ENCODE measurements at places on chromosomes 3 and 15. TPM values are rescaled to one million over a fixed set of nuclear protein-coding genes. Genes with fewer than 3 reads are reported as not detected.

DNA sequence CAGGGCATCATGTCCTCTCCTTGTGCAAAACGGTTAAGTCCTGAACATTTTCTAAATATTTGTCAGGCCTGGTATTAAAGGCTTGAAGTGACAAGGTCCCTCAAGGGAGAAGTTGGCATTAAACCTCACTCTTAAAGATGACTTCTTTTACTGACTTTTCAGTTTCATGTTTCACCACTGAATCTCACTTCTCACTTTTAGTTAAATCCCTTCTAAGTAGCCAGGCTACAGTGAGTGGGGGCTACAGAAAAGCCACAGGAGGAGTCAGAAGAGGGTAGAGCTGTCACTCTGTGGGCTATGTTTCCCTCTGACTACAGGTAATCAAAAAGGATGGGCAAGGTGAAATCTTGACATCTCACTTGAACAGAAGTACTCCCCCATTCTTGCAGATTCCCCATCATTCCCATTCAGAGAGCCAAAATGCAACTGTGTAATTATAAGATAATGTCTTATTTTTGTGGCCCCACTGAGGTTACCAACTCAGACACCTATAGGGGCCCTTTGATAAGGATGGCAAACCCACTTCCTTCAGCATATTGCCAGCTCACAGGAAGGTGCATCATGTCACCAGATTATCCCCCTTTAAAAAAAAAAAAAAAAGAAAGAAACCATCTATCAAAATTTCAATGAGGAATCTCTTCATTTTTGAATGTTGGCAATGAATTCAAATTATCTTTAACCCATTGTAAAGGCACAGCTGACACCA is 790.1 kb upstream of the CFAP20DC start:
- DNase-seq, result no peak

MIX23 gene
- 2.7 TPM for total RNA-seq

DNA sequence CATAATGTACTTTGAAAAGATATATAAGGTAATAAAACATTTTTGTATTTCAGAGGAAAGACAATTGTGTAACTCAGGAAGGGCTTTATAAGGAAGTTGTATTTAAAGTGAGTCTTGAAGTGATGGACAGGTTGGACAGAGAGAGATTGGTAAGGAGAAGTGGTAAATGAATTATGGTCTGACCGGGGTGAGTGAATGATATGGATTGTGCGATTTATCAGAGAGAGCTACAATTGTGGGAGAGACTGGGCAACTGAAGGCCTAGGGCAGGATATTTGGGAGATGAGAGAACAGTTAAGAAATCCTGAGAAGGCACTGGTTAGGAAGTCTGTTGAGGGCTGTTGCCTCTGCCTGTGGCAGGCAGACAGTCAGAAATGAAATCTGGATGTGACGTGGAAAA is 14.8 kb downstream of the IL1RAP start:
- DNase-seq, result no peak

DNA sequence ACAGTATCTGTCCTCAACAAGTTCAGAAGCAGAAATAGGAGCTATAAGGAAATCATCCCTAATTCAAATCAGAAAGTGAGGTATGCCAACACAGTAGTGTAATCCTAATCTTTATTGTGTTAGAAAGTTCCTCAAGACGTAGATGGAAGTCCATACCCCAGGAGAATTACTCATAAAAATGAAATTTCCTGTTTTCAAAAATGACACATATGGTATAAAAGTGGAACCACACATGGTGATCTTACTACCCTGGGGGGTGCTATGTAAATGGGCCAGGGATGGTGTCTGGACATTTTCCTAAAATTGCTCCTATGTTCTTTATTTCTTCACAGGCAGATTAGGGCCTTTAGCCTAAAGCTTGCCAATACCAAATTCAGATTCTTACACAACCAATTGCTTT is 204.1 kb downstream of the ARRDC4 start:
- no peak for DNase-seq

DNA sequence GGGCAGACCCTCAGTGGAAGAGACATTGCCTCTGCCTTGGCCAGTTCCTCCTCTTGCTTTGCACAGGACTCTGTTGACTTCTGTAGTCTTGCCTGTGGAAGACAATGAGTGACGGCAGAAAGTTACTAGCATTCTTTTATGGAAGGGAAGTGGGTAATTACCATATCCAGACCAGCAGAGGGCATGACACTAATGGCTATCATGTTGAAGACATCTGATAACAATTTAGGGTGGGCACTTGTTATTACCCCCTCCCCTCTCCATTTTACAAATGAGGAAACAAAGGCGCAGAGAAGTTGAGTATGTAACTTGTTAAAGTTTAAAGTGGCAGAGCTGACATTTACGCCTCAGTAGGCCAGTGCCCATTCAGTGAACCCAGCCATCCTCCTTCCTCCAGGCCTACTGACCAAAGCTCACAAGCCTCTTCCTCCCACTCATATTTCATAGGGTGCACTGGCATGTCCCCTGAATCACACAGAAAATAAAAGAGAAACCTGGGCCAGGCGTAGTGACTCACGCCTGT is 48.2 kb upstream of the FMN1 start:
- DNase-seq, result peak; percentile 45

IL12A gene
- total RNA-seq, result 14.5 TPM

SPG11 gene
- 73.8 TPM for total RNA-seq

- DNase-seq, result no peak
Observed at GRCh38 chr3:37114251-37115145, 59.9 kb downstream of the LRRFIP2 start.

GRCh38 chr15:30992249-30992864 is 929 bp upstream of the MTMR10 start:
- DNase-seq, result no peak

LMAN1L gene
- total RNA-seq, result 0.27 TPM

DNA sequence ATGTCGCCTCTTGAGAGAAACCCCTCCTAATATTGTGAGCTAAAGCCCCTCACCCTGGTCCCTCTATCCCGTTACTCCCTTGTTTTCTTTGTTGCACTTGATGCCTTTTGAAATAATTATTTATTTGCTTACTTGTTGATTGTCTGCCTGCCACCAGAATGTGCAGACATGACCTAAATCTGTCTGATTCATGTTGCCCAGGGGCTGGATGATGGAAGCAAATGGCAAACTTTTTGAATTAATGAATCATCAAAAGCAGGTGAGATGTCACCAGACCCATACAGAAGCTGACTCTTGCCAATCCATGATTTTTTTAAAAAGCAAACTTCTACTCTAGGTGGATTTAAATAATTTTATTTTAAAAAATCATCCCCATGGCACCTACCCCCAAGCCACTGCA is 49.3 kb downstream of the GRIP2 start:
- DNase-seq, result no peak

- DNase-seq, result no peak
Observed at GRCh38 chr15:98043160-98044014, 82.9 kb downstream of the ARRDC4 start.

DNA sequence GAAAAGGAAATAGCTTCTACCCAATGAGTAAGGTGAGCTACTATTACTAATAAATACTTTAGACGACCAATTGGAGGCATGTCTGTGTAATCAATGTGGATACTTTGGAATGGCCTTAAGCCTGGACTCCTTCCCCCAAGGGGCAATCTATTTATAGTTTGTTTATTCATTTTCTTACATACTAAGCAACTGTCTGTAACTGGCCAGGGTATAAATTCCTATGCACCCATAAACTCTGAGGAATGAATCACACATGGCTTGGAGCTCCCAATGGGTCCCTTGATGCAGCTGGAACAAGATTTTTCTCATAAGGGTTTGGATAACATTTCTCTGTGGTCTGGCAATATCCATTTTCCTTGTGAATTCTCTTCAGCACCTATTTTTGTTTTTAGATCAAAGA is 506.8 kb downstream of the EDEM1 start:
- no peak for DNase-seq

DNA sequence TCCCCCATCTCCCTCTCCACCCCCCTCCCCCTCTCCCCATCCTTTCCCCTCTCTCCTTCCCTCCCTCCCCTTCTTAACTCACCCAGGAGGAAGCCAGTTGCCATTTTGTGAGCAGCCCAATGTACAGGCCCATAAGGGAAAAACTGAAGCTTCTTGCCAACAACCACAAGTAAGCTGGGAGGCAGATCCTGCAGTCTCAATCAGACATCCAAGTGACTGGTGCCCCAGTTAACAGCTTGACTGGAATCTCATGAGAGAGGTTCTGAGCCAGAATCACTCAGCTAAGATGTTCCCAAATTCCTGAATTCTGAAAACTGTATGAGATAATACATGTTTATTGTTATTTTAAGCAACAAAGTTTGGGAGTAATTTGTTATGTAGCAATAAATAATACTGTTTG is 90.7 kb downstream of the C3orf70 start:
- no peak for DNase-seq

CGNL1 gene
- total RNA-seq, result under 0.01 TPM

DNA sequence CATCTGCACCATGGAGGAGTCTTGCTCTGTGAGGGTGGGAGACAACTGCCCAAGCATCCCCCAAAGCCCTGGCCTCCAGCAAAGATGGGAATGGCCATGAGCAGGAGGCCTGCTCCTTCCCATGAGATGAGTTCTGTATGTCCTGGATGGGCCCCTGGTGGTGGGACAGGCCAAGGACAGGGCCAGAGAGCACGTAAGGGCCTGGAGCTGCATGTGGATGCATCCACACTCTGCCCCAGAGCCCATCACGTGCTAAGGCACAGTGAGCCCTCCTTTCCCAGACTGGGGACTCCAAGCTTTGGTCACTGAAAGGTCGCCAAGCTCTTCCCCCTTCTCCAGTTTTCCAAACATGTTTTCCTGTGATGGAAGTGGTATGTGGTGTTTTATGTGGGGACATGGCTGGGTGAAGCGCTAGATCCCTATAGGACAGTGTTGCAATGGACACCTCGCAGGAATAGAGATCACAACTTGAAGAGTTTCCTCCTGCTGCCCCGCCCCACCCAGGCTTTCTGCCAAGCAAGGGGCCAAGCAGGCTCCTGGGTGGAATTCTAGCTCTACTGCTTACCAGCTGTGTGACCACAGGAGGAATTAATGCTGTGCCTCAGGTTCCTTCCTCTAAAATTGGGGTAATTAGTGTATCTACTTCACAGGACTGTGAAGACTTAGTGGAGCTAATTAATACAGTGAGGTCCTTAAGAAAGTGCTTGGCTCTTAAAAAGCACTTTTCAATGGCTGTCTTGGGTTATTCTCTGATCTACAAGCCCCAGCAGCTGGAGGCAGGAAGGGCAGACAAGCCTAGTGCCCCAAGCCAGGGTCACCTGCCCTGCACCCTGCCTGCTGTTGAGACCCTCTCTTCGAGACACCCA is 106.4 kb upstream of the RPL32 start:
- DNase-seq, result no peak

- DNase-seq, result no peak
Observed at GRCh38 chr15:92448370-92448769, 54.7 kb downstream of the ST8SIA2 start.

DNA sequence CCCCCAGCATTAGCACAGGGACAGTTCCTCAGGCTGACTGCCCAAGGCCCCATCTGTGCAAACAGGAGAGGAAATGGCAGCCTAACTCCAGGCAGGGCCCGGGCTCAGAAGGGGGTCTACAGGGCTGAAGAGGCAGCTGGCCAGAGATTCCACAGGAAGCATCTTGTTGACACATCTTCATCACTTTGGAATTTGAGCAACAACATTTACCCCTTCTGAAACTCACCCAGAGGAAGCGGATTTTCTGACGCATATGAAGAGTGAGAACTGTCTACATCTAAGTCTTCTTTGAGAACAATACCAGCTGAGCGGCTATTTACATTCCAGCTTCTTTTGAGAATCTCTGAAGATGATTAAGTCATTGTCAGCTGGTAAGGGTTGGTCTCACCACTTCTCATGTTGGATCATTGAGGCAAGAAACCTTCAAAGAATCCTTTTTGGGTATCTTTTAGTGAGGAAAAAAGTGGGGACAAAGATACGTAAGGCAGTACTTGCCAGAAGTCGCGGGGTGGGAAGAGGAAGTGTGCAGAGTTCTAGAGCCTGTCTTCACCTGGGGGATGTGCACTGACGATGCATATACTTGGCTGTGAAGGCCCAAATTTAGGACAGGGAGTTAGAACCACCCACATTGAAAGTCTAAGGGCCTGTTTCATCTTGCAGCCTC is 25.4 kb upstream of the SRP14 start:
- DNase-seq, result no peak

DNA sequence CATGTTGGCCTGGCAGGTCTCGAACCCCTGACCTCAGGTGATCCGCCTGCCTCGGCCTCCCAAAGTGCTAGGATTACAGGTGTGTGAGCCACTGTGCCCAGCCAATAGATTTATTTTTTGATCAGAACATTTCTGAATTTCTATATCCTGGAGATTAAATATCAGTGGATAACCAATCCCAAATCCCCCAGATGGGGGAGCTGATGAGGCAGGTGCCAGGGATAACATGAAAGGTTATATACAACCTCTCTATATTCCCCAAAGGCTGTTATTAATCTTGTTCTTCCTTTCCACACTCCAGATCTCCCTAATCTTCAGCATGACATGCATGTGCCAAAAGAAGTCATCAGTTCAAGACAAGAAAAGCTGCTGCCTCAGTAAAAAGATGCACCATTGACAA is 112.3 kb downstream of the WDR76 start:
- peak; percentile 25 for DNase-seq

- DNase-seq, result no peak
Observed at GRCh38 chr3:157290766-157291165, 130.8 kb upstream of the CCNL1 start.

LXN gene
- total RNA-seq, result 31.0 TPM

DNA sequence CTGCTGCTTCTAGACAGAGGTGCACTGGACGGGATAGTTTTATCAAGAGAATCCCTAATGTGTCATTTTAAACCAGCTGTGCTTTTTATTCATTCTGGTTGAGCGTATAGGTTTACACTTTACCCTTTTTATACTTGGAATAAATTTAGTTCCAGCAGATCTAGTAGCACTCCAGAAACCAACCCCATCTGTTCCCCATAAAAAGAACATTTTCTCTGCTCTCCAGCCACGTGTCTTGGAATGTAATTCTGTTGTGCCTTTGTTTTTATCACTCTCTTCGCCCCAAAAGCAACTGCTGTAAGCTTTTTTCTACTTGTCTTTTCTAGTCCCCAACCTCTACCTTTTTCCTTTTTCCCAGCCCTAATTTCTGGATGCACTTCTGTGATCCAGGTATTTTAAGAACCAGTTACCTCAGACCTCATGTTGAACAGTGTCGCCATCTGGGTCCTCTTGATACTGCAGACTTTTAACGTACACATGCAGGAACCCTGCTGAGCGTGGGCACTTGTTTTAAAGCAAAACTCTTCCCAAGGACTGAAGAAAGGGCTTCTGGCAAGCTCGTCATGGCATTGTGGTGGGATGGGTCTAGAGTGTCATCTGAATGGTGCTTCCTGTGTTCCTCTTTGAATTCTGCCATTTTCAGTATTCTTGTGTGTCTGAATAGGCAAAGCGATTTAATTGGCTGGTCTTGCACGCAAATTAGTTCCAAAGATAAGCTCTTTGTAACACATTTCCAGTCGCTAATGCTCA is 5.7 kb upstream of the EXOG start:
- no peak for DNase-seq

DNA sequence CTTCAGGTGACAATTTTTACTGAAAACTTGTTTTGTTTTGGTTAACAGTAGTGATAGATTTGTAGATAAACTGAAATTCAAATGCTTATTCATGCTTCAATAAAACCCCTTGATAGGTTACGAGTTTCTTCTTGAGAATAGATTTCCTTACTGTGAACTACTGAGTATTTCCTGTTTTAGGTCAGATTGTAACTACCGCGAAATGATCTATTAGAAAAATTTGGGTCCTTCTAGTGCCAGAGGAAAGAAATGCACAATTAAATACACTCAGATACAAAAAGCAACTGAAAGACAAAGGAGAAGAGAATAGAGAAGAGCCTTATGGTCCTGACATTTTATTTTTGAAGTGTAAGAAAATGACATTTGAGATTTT is 251.7 kb upstream of the TBL1XR1 start:
- DNase-seq, result no peak

IL5RA gene
- 2.2 TPM for total RNA-seq

All from hematopoietic multipotent progenitor cell (in vitro differentiated cells).